Urothelium cell line (cell line): ENCODE measurements at places on chromosomes 2 and 18.

DNA sequence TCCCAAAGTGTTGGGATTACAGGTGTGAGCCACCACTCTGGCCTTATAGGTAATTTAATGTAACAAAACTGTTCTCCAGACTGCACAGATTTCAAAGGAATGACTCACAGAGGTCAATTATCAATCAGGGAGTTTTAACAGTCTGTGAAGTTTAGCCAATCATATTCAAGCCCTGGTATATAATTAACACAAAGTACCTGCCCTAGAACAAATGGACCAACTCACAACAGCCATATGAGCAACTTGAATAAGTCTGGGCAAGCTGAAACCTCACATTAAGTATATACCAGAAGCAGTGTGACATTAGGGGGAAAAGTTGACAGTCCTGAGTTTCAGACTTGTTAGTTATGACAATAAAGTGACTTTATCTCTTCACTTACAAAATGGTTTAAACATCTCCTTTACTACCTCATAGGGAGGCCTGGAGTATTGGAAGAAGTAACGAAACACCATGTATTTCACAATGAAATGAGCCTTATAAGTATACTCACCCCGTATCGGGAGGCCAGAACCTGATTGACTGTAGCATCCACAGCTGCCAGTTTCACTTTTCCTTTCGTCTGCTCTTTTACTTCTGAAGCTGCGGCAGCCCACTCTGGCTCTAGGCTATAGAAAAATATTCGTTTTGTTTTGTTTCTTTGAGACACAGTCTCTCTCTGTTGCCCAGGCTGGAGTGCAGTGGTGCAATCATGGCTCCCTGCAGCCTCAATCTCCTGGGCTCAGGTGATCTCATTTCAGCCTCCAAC lies 22.2 kb downstream of the PDIA6 start:
- DNase-seq = no peak

- no peak for DNase-seq
These were observed 87.2 kb upstream of the SMAD2 start for GRCh38 chr18:48017635-48018034.

GRCh38 chr2:19947184-19947940 lies 42.5 kb downstream of the WDR35 start:
- no peak for DNase-seq

- no peak for DNase-seq
These were observed 172.2 kb upstream of the ID2 start for GRCh38 chr2:8509621-8510020.

- no peak for DNase-seq
These were observed 370.7 kb downstream of the SLC4A3 start for GRCh38 chr2:219998107-219998506.

GRCh38 chr2:204931562-204931961 lies 386.3 kb downstream of the PARD3B start:
- DNase-seq = no peak

- no peak for DNase-seq
These were observed 212.6 kb downstream of the PMAIP1 start for GRCh38 chr18:60112369-60112768.

- no peak for DNase-seq
These were observed 364.4 kb upstream of the ID2 start for GRCh38 chr2:8317418-8317817.

- DNase-seq = no peak
These were observed 133.8 kb upstream of the LMAN1 start for GRCh38 chr18:59492756-59493421.

GRCh38 chr2:12168791-12169388 lies 422.5 kb downstream of the LPIN1 start:
- DNase-seq = no peak

DNA sequence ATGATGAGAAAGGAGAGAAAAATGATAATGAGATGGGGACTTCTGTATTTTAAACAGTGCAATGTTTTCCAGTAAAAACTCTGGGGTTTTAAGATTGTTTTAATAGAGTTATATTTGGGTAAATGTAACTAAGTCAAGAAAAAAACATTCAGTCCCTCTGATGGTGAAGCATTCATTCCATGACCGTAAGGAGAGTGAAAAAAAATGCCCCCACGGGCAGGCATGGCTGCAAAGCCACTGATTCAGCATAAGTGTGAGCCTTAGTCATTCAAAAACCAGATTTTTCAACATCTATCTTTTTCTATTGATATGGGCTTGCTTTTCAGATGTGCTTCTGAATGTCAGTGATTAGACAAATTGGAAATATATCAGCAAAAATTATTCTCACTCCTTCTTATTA lies 957.8 kb downstream of the SLC4A3 start:
- DNase-seq = no peak

DNA sequence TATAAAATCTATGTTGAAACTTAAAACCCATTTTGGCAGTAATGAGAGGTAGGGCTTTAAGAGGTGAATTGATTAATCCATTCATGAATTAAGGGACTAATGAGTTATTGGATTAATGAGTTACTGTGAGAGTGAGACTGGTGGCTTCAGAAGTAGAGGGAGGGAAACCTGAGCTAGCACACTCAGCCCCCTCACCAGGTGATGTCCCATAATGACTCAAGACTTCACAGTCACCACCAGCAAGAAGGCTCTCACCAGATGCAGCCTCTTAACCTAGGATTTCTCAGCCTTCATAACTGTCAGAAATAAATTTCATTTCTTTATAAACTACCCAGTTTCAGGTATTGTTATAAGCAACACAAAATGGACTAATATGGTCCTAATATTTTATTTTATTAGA lies 621.7 kb upstream of the ACVR2A start:
- no peak for DNase-seq

DNA sequence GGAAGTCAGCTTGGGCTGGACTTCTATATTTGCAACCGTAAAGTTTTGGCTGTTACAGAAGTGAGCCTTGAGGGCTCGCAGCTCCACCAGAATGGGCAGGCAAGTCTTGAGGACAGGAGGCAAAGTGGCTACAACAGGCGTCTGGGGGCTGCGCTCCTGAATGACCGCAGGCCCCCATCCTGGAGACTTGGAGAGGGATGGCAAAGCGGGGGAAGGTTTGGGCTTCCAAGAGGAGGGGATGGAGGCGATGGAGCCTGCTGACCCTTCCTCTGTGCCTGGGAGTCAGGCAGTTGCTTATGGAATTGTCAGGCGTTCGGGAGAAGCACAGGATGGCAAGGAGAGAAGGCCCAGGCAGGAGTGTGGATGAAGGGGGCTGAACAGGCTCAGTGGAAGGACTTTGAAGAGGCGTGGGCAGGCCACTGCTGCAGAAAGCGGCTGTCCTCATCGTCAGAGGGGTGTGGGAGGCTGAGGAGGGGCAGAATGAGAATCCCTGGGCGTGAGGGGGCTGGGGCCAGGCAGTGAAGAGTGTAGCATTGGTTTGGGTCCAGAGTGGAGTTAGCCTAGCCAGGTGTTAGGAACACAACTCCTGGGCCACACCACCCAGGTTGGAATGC lies 72.3 kb downstream of the INHBB start:
- DNase-seq = no peak

- no peak for DNase-seq
These were observed 33.8 kb downstream of the CCDC93 start for GRCh38 chr2:117979911-117980701.

DNA sequence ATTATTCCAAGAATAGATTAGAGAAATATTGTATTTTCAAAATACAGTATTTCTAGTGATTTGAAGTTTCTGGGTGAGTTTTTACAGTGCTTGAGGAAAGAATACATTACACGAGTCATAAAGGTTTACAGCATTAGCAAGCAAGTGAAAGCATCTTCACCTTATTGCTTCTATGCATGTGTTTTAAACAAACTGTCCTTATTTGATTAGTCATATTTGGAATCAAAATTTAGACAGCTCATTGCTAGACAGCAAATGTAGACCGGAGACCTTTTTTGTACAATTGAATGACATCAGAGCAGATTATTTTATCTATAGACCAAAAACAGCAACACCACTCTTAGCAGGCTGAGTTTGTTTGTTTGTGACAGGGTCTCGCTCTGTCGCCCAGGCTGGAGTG lies 69.2 kb downstream of the FAM161A start:
- DNase-seq = no peak

DNA sequence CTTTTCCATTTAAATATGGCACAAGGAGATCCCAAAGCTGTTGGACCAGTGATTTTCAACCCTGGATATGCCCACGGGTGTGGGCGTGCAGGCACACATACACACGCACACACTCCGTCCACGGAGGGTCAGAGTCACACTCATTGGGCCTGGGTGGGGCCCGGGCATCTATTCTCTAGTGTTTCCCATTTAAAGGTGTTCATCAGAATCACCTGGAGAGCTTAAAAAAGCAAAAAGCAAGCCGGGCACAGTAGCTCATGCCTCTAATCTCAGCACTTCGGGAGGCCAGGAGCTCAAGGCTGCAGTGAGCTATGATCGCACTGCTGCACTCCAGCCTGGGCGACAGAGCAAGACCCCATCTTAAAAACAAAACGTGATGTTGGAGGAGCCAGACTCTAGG lies 329.0 kb downstream of the GBX2 start:
- no peak for DNase-seq

GRCh38 chr18:22683196-22683676 lies 249.9 kb upstream of the RBBP8 start:
- DNase-seq = peak; percentile 85

GRCh38 chr18:73691118-73691517 lies 456.5 kb downstream of the FBXO15 start:
- no peak for DNase-seq

DNA sequence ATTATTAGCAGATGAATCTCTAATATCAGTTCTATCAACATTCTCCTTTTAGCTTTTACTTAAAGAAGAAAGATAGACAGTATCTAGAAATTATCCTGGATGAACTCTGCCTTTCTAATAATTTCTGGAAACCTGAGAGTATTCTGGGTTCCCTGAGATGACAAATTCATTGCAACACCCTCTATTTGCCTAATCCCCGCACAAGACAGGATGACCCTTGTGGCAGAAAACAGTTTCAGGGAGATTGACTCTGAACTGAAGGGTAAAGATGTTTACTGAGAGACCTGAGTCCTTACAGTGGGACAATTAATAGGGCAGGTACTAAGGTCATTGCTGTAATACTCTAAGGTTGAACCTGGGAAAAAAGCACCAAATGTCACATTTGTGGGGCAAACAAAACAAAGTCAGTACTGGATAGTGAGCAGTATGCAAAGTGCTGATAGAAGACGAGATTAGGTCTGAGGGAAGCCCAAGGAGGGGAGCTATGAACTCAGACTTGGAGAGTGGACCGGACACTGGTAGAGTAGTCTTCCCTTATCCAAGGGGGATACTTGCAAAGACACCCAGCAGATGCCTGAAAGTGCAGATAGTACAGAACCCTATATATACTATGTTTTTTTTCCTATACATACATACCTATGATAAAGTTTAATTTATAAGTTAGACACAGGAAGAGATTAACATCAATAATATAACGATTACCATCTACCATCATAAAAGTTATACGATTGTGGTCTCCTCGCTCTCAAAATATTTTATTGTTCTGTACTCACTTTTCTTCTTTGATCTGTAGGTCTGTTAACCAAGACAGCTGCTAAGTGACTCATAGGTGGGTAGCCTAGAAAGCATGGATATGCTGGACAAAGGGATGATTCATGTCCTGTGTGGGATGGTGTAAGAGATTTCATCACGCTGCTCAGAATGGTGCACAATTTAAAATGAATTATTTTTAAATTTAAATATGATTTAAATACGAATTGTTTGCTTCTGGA lies 148.3 kb upstream of the KLHL14 start:
- DNase-seq = peak; percentile 59

DNA sequence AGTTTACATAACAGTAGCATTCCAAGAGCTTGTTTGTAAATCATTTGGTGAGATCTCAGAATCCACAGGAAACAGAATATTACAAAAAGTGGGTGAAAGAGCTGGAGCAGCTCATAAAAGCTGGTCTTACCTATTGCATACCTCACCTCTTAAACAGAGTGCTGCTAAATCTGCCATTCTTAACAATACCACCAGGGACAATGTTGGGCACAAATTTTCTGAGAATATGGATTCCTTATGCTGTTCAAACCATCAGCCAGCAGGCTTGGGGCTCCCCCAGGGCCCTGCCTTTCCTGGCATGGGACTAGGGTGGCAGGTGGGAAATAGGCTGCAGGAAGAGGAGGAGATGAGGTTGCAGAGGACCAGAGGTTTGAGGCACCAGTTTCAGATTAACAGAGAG lies 55.6 kb downstream of the TGFA start:
- DNase-seq = no peak

GRCh38 chr2:122478771-122479170 lies 723.3 kb downstream of the TSN start:
- DNase-seq = no peak

- no peak for DNase-seq
These were observed 115.9 kb downstream of the AGAP1 start for GRCh38 chr2:235609746-235610145.

DNA sequence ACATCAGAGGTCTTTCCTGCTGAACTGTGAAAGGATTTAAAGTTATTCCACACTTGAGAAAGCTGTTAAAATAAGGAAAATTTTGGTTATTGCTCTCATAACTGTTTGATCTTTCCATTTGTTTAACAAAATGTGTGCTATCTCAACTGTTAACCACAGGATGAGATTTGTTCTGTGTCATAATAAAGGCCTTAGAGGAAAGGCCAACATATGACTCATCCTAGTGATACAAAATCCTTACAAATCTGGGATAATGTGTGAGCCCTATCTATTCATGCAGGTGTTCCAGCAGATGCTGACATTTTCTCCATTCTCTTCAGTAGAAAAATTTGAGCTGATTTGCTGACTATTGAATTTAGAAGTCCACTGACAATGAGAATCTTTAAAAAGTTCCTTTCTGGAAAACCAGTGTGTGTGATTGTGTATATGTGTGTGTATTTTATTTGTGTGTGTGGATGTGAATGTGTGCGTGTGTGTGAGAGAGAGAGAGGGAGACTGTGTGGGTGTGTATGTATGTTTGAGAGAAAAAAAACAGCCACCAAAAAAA lies 1111.9 kb upstream of the GYPC start:
- DNase-seq = peak; percentile 50

DNA sequence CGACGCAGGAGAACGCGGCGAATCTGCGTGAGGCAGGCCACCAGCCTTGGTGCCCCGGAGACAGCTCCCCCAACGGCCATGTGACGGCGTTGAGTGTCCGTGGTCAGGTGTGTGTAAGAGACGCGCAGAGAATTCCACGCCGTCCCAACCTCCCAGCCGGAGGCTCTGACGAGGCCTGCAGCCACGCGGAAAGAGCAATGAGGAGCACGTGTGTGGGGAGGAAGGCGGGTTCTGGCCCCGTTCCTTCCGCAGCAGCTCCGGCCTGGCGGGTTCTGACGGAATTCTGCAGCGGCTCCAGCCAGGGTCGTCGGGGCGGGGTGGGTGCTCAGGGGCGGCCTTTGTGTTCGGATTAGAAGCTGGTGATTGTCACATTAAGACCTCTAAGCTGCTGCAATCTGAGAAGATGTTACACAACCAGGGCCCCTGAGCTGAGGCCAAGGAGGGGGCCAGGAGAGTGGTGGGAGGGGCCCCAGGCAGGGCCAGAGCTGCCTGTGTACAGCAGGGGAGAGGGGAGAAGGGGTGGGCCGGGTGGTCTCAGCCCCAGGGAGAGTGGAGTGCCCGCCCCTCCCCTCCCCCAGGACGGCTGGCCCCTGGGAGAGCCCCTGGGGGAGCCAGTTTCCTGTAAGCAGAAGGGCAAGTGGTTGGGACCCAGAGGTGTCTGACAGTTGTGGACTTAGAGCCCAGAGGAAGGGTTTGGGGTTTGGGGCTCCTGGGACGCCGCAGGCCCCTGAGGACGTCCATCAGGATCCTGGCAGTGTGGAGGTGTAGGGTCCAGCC lies 5.1 kb upstream of the GAL3ST2 start:
- no peak for DNase-seq
